ENCODE measurements at places on chromosomes 11 and 22.

- DNase-seq, result no peak
Observed at GRCh38 chr11:20912065-20912821, 242.9 kb downstream of the NELL1 start.

DNA sequence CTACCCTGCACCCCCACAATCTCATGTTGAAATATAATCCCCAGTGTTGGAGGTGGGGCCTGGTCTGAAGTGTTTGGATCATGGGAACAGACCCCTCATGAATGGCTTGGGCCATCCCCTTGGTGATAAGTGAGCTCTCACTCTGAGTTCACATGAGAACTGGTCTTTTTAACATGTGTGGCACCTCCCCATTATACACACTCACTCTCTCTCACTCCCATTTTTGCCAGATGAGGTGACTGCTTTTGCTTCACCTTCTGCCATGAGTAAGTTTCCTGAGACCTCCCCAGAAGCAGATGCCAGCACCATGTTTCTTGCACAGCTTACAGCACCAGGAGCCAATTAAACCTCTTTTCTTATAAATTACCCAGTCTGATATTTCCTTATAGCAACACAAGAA lies 32.1 kb upstream of the DRD2 start:
- no peak for DNase-seq

DNA sequence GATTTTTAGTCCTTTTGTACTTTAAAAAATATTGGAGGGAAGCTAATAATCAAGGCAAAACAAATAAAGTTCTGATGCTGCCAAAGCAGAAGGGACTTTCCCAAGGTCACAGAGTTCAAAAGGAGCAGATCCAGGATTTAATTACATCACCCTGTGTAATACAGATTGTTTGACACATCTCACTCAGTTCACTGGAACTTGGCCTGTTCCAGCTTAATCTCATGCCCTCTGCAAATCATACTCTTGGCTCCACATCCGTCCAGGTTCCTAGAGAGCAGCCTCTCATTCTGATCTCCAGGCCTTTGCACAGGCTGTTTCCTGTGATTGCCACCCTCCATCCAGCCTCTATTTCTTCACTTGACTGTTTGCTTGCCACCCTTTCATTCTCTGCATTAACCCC lies 151.7 kb downstream of the SPON1 start:
- DNase-seq, result no peak

- peak; percentile 70 for DNase-seq
Observed at GRCh38 chr11:124837491-124837856, 27.8 kb upstream of the ROBO3 start.

GRCh38 chr22:32341122-32341740 lies 16.4 kb upstream of the RFPL3 start:
- DNase-seq, result no peak

DNA sequence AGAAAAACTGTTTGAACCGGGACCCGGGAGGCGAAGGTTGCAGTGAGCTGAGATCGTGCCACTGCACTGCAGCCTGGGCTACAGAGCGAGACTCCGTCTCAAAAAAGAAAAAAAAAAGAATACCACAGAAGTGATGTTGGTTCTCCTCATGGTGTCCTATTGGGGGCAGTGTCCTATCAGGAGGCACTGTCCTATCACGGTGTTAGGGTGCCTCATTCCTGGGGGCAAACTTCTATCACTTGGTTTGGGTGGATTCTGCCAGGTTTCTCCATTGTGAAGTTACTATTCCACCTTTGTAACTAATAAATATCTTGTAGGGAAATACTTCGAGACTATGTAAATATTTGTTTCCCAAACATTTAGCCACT lies 19.6 kb downstream of the PRR14L start:
- DNase-seq, result no peak

- peak; percentile 72 for DNase-seq
Observed at GRCh38 chr22:31585161-31585859, 76.7 kb downstream of the PISD start.

GRCh38 chr11:8959546-8960166 lies 4.6 kb downstream of the TMEM9B start:
- peak; percentile 82 for DNase-seq

DNA sequence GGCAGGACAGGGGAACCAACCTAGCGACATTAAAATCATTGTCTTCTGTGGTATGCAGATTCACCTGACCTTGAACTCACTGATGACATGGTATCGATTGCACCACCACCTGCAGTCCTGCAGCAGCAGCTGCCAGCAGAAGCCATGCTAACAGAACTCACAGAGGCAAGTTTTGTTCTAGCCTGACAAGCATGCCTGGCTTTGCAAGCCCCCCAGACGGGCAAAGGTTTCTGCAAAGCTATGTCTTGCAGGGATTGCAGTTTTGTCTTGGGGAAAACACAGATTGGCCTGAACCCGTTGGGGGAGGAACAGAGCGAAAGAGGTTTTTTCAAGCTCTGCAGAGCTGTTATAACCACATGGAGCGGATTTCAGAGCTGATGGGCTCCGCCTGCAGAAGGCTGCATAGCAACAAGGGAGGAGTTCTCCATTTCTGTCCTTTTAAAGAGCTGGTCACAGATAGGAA lies 221.0 kb downstream of the HIPK3 start:
- no peak for DNase-seq

DNA sequence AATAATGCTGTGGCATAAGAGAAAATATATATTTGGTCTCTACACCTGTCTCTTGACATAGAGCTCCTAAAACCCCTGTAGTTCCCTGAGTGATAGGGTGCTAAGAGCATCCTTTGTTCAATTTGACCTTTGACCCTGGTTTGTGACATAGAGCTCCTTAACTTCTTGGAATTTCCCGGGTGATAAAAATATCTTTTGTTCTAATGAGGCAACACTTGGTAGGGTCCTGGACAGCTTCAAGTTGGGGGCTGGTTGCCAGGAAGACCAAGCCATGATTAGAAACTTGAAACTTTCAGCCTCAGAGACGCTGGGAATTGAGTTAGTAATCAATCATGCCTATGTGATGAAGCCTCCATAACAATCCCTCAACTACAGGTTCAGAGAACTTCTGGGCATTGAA lies 105.4 kb downstream of the CASP12 start:
- DNase-seq, result no peak

DNA sequence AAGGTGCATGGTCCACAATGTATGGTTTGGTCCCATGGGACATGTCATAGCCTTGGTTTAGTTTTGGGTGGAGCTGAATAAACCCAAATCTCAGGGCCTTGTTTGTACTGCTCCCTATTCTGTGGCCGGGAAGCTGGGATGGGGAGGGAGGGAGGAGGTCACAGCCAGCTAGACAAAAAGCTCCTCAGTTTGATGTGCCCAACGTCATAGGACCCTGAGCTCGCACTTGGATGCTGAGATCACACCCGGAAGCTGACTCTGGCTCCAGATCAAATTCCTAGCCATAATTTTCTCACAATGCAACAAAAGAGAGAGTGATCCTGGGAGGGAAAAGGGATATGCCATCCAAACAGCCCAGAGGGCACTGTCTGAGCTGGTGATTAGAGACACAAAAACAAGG lies 1.5 kb downstream of the HSPB2 start:
- DNase-seq, result no peak

DNA sequence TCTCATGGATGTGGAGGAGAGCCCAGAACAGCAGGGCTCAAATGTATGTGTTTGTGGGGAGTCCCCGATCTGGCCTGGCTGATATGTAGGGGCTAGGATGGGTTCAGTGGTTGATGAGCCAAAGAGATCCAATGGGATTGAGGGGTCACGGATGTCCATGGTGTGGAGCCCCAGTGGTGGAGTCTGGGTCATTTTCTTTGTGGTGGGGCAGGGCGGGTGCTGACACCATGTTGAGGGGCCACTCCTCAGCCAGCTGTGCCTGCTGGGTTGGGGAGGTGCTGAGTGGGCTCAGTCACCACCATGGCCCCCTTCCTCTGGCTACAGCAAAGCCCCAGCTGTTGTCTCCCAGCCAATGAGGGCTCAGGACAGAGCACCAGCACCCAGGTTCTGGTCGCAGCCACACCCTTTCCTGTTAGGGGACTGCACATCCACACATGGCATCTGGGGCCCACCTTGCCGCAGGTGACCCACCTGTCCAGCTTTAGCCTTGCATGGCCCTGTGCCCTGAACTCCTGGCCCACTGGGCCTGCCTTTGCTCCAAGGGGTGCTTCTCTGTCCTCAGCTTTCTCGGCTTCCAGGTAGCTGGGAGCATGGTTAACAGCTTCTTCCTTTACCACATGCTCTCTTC lies 3.2 kb upstream of the GNAZ start:
- DNase-seq, result no peak

DNA sequence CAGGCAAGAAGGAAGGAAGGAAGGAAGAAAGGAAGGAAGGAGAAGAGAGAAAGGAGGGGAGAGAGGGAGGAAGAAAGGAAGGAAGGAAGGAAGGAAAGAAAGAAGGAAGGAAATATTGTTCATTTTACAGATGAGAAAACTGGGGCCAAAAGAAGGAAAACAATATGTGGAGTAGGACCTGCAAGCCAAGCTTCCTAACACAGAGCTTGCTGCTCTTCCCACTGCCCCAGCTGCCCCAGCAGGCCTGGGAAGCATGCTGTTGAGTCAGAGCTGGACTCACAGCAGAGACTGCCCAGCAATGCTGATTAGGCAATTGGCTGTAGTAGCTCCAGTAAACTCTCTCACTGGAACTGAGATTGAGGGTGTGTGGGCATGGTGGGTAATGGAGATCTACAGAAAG lies 42.6 kb upstream of the SMCO4 start:
- peak; percentile 47 for DNase-seq

DNA sequence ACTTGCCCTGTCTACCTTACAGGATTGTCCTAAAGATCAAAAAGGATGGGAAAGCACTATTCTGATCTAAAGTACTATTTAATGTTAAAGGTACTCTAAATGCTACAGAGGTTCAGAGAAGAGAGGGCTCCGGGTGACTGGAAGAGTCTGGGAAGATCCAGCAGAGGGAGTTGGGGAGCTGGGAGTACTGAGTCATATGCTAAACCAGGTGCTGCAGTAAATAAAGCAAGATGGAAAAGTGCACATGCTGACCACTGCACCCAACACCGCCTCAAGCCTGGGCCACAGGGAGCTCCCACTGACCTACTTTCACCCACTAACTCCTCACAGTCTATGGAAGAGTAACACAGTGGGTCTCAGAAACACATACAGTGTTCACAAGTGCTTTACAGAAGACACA lies 49.3 kb downstream of the WT1 start:
- DNase-seq, result peak; percentile 6

- DNase-seq, result no peak
Observed at GRCh38 chr22:48851933-48852549, 975.6 kb downstream of the BRD1 start.

DNA sequence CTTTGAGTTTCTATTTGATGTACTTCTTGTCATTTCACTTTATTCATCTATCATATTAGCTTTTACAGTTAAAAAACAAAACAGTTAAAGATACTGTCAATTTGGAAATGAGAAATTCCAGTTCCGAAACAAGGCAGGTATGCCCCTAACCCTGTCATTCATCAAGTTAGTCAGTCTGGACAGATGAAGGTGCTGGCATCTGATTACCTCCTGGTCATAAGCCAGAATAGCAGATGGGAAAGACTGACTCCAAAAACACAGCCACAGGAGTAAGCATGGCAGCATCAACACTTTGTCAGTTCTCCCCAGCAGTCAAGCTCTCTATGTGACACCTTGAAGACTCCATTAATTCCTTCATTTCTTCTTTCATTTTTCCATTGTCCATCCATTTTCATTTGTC lies 4.3 kb downstream of the LRRC51 start:
- DNase-seq, result no peak

DNA sequence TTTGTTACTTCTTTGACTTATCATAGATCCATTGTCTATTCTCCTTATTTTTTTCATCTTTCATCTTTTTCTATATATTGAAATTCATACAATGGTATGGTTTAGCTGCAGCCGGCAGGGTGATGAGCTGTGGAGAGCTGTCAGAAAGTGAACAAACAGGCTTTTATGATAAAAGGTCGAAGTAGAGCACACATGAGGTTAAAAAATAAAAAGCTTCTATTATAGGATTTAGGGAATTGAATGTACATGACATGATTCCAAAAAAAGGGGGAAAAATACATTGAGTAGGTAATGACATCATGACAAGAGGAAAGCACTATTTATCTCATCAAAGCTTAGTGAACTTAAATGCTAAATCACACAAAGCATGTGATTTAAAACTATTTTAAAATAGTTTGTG lies 884.8 kb downstream of the METTL15 start:
- no peak for DNase-seq

DNA sequence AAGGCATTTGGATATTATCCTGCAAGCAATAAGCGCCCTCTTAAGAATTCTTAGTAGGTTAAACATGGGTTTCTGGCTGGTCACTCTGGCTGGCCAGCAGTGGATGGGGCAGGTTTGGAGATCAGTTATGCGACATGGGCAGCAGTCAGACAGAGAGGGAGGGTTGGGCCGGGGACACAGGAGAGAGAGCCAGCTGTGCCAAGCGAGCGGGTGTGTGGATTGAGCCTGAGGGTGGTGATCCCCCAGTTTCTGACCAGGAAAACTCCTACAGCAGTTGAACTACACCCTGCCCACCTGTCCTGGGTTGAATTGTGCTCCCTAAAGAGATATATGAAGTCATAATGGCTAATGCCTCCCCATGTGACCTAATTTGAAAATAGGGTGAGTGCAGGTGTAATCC lies 671.2 kb downstream of the TBC1D22A start:
- DNase-seq, result no peak

GRCh38 chr11:124834526-124835180 lies 30.6 kb upstream of the ROBO3 start:
- no peak for DNase-seq

DNA sequence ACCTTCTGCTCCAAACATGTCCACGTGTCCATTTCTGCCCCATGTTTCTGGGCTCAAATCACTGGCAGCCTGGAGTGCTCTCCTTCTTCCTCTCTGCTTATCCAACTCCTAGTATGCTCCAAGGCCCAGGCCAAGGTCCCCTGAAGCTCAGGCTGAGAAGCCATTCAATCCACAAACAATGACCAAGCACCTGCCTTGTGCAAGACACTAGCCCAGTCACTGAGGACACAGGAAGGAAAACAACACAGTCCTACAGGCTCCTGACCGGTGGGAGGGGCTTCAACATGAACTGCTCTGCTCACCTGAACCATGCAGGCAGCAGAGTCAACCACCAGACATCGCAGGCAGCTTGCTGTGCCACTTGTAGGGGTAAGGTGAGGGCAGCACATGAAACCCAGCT lies 93.6 kb downstream of the RPL27A start:
- DNase-seq, result no peak

DNA sequence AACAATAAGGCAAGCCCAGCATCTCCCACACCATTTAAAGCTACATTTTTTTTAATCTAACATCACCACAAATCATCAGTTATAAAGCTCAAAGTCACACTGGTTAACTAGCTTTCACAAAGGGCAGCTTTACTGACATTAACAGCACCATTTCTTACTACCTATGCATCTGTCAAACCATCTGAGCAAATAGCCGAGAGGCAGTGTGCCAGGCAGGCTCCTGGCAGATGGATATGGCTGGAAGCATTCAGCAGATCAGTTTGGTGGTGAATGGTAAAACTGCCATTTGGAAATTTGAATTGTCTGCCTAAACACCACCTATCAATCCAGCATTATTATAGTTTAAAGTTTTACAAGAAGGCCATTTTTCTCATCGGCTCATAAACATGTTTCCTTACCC lies 131.2 kb downstream of the TTC28 start:
- no peak for DNase-seq

DNA sequence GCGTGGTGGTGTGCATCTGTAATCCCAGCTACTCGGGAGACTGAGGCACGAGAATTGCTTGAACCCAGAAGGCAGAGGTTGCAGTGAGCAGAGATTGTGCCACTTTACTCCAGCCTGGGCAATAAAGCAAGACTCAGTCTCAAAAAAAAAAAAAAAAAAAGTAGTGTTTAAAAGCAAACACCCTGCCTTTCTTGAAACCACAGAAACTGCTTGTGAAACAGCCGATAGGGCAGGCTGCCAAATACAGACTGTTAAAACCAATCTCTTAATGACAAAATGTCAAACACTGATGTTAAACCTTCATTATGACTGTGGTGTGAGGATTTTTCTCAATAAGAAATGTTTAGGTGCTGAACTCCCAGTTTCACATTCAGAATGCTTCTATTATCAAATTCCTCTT lies 27.3 kb downstream of the MARK2 start:
- DNase-seq, result peak; percentile 58
